ENCODE measurements at places on chromosomes 6 and 20. TPM values are rescaled to one million over a fixed set of nuclear protein-coding genes. Genes with fewer than 3 reads are reported as not detected.

GRCh38 chr20:47964149-47964548 is 178.9 kb upstream of the SULF2 start:
- no peaks in the 10 kb centered on the region for H3K4me1 ChIP-seq
- no peaks in the 10 kb centered on the region for H3K36me3 ChIP-seq
- DNase-seq, result no peak
- H3K27ac ChIP-seq, result no peak overlapping the region
- no peak overlapping the region for H3K4me3 ChIP-seq

Gene KCNK15
- 5.7 TPM for polyA plus RNA-seq

Gene NTSR1
- not detected for polyA plus RNA-seq

Gene FNDC11
- polyA plus RNA-seq, result 0.15 TPM

Gene PPDPF
- polyA plus RNA-seq, result 170 TPM

- no peaks in the 10 kb centered on the region for H3K36me3 ChIP-seq
- H3K27ac ChIP-seq, result no peak overlapping the region
These were observed 11.3 kb downstream of the ZHX3 start for GRCh38 chr20:41306061-41306727.

GRCh38 chr20:44204156-44204831 is 6.3 kb downstream of the OSER1 start:
- peaks cover 46% of the 10 kb centered on the region for H3K36me3 ChIP-seq
- H3K27ac ChIP-seq, result peak overlapping the region; percentile 53
- DNase-seq, result peak; percentile 94
- H3K27me3 ChIP-seq, result no peaks in the 10 kb centered on the region
- peaks cover 58% of the 10 kb centered on the region for H3K4me1 ChIP-seq

Gene ATAT1
- polyA plus RNA-seq, result 12.6 TPM

GRCh38 chr6:125910527-125910926 is 46.0 kb upstream of the HINT3 start:
- no peaks in the 10 kb centered on the region for H3K27me3 ChIP-seq
- DNase-seq, result peak; percentile 67
- peaks cover 20% of the 10 kb centered on the region for H3K4me1 ChIP-seq
- H3K27ac ChIP-seq, result no peak overlapping the region

DNA sequence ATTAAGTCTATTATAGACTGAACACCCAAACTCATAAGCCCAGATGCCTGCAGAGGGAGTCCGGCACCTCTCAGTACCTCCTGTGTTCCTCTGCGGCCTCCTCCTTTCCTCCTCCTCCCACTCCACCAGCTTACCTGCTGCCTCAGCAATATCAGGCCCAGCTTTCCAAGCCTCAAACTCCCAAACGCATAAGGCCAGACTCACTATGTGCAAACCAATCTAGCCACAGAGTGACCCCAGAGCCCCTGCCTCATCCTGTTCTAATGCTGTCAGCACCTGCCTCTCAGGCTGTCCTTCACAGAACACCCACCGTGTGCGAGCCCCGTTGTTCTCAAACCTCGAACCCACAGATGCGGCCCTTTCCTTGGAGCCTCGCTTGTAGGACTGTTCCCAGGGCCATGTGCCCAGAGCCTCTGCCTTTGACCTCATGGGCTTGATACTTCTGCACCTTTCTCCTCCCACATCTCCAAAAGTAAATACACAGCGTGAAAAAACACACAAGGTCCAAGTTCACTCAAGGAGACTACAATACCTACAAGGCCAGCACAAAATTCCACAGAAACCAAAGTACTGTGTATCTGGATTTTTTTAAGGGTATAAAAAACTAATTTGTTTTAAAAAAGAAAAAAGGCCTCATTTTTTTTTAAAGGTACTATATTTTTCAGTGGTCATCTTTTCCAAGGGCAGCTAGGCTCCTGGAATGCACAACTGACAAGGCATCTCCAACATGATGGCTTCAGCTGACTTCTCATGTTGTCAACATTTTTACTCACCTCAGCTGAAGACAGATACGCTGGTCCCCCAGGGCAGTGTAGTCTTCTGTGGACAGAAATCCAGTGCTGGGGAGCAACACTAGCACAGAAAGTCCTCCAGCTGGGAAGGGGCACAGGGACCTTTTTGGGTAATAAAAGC is 52.3 kb downstream of the ABHD12 start:
- no peak overlapping the region for H3K4me3 ChIP-seq
- H3K4me1 ChIP-seq, result no peaks in the 10 kb centered on the region
- no peaks in the 10 kb centered on the region for H3K36me3 ChIP-seq
- no peak overlapping the region for H3K27ac ChIP-seq
- no peaks in the 10 kb centered on the region for H3K27me3 ChIP-seq
- no peak for DNase-seq

- no peaks in the 10 kb centered on the region for H3K27me3 ChIP-seq
- H3K4me3 ChIP-seq, result no peak overlapping the region
- H3K27ac ChIP-seq, result no peak overlapping the region
- no peaks in the 10 kb centered on the region for H3K4me1 ChIP-seq
- DNase-seq, result no peak
- H3K36me3 ChIP-seq, result no peaks in the 10 kb centered on the region
These were observed 74.9 kb downstream of the ZDHHC14 start for GRCh38 chr6:157455731-157456523.

Gene MYCT1
- polyA plus RNA-seq, result not detected

Gene MOXD1
- 564 TPM for polyA plus RNA-seq

DNA sequence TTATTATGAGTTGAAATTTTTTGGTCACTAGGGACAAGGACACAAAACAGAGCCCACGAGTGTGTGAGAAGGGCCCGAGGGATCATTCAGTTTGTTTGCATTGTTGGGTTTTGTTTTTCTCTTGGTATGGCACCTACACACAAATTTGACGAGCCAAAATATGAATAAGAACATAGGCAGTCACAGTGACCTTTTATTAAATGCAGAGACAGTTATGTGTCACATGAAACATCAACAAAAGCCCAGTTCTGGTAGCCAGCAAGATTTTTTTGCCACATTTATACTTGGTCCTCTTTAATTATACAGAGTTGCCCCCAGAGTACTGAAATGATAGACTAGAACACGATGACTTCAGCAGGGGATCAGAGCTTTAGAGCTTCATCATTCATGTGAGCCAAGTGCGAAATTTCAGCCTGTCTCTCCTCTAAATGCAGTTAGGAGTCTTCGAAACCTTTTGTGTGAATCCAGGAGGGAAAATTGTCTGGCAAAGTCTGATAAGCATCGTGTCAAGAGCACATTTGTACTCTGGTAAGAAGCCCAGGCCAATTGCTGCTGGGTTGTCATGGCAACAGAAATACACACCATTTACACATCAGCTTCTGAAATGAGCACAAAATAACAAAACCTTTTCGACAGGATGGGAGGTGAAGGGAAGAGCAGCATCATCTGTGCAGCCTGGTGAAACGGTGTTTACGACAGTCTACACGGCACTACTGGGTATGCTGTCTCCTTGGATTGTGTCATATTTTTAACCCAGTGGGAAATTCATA is 79.2 kb upstream of the RIPOR2 start:
- no peaks in the 10 kb centered on the region for H3K27me3 ChIP-seq
- peak; percentile 88 for DNase-seq
- H3K27ac ChIP-seq, result peak overlapping the region; percentile 83
- H3K36me3 ChIP-seq, result no peaks in the 10 kb centered on the region
- no peak overlapping the region for H3K4me3 ChIP-seq

GRCh38 chr20:59253325-59253724 is 47.1 kb upstream of the EDN3 start:
- H3K27me3 ChIP-seq, result peaks cover 15% of the 10 kb centered on the region
- no peak overlapping the region for H3K4me3 ChIP-seq
- no peak for DNase-seq
- no peak overlapping the region for H3K27ac ChIP-seq

Gene FOXS1
- not detected for polyA plus RNA-seq

DNA sequence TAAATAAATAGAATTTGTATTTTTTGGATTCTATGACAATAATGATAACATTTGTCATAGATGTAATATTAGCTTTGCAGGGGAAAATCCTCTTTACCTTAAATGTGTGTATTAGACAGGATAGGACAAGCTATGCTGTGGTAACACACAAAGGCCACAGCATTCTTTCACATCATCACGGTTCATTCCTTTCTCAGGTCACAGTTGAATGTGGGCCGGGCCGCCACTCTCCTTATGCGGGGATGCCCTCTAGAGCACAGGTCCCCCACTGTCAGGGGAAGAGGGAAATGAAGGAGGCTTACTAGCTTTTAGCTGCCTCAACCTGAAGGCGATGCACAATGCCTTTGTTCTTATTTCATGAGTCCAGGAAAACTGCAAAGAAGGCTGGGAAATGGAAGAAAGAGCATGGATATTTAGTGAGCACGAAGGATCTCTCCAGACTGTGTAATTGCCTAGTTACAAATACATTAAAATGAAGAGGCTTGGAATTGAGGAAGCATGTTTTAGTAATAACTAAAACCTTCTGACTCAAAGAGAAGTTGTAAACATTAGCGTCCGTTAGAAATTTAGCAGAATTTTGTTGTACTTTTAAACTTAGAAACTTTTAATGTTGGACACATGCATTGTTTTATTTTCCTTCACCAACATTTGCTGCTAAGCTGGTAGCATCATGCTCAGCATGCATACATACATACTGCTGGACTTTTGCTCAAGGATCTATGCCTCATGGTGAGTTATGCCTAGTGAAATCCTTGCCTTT is 248.9 kb upstream of the FOXQ1 start:
- no peak overlapping the region for H3K27ac ChIP-seq
- H3K4me3 ChIP-seq, result no peak overlapping the region
- H3K36me3 ChIP-seq, result no peaks in the 10 kb centered on the region

GRCh38 chr20:49690899-49691620 is 22.6 kb downstream of the B4GALT5 start:
- peaks cover 30% of the 10 kb centered on the region for H3K4me1 ChIP-seq
- H3K27me3 ChIP-seq, result no peaks in the 10 kb centered on the region
- no peak overlapping the region for H3K27ac ChIP-seq
- H3K4me3 ChIP-seq, result no peak overlapping the region
- peak; percentile 57 for DNase-seq

- H3K4me3 ChIP-seq, result 0 out of 2 replicates have a peak overlapping the region, but pooled peaks have one; percentile 7
- peaks cover 11% of the 10 kb centered on the region for H3K4me1 ChIP-seq
- peak; percentile 81 for DNase-seq
- H3K36me3 ChIP-seq, result no peaks in the 10 kb centered on the region
- no peaks in the 10 kb centered on the region for H3K27me3 ChIP-seq
- peak overlapping the region; percentile 24 for H3K27ac ChIP-seq
These were observed 8.7 kb upstream of the RPP40 start for GRCh38 chr6:5012519-5012918.

Gene CAPN11
- not detected for polyA plus RNA-seq

GRCh38 chr6:69693762-69694161 is 103.0 kb downstream of the LMBRD1 start:
- H3K4me1 ChIP-seq, result peaks cover 17% of the 10 kb centered on the region
- peak; percentile 46 for DNase-seq
- H3K4me3 ChIP-seq, result no peak overlapping the region
- 0 out of 2 replicates have a peak, but pooled peaks cover 2% of the 10 kb centered on the region for H3K36me3 ChIP-seq
- H3K27me3 ChIP-seq, result no peaks in the 10 kb centered on the region
- H3K27ac ChIP-seq, result no peak overlapping the region

Gene COX4I2
- polyA plus RNA-seq, result not detected

- H3K4me1 ChIP-seq, result no peaks in the 10 kb centered on the region
- H3K36me3 ChIP-seq, result no peaks in the 10 kb centered on the region
- H3K4me3 ChIP-seq, result no peak overlapping the region
- H3K27me3 ChIP-seq, result no peaks in the 10 kb centered on the region
- peak; percentile 55 for DNase-seq
These were observed 13.5 kb downstream of the EYA4 start for GRCh38 chr6:133254552-133255228.

DNA sequence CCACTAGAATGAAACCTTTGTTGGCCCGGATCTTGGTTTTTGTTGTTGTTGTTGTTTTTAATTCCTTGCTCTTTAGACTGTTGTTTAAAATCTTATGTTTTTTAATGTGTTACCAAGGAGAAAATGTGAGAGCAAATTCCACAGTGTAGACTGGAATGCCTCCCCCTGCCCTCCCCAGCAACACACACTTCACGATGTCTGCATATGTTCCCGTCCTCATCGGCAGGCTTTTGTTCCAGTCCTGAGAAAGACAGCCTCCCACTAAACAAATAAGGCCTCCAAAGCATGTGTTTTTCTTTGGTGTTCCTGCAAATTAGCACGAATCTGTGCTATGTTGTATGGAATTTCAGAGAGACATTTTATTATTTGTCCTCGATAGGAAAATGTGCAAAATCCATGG is 263.3 kb upstream of the QKI start:
- no peaks in the 10 kb centered on the region for H3K27me3 ChIP-seq
- H3K4me1 ChIP-seq, result no peaks in the 10 kb centered on the region
- H3K36me3 ChIP-seq, result no peaks in the 10 kb centered on the region
- H3K27ac ChIP-seq, result no peak overlapping the region

Gene ZNF337
- 4.7 TPM for polyA plus RNA-seq

Gene NMBR
- not detected for polyA plus RNA-seq

- no peaks in the 10 kb centered on the region for H3K27me3 ChIP-seq
- DNase-seq, result no peak
- no peak overlapping the region for H3K27ac ChIP-seq
- H3K4me1 ChIP-seq, result peaks cover 19% of the 10 kb centered on the region
- H3K36me3 ChIP-seq, result no peaks in the 10 kb centered on the region
These were observed 143.4 kb downstream of the BCKDHB start for GRCh38 chr6:80249897-80250296.

DNA sequence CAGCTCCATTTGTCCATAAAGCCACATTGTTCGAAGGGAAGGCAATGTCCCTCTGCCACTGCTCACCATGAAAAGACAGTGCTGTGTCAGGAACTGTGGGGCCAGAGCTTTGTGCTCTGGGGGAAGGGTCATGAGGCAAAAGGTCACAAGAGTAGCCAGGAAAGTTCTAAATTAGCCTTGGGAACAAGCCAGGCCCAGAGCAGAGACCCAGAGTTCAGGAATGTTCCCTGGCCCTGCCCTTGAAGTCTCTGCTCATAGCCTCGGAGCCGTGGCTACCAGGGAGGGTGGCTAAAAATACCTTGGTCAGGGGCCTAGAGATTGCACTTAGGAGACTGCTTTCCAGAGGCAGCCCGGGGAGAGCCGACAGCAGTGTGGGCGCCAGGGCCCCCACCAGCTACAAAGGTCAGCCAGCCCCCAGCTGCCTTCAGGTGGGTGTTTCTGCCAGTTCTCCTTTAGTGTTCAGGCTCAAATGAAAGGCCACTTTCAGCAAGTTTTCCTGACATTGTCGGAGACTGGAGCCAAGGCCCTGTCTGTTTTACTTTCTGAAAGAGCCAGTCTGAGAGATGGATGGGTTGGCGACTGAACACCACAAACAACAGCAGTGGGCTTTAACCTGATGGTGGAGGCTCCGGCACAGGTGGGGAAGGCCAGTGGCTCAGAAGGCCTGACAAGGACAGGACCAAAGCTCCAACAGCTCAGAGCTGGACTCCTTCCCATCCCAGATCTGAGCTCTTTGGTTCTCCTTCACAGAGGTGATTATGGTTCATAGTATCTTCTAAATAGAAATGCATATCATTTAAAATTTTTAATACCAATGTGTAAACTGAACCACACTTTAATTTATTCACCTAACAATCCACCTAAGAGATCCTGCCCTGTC is 76.2 kb downstream of the CDH26 start:
- no peaks in the 10 kb centered on the region for H3K4me1 ChIP-seq
- no peak for DNase-seq
- H3K4me3 ChIP-seq, result no peak overlapping the region
- no peak overlapping the region for H3K27ac ChIP-seq
